Stimulated activated CD8-positive, alpha-beta memory T cell treated with anti-CD3 and anti-CD28 coated beads, Interleukin-7, amount 100 ng/mL, for 24 hours (primary cell): ENCODE measurements at places on chromosomes 16 and 17.

DNA sequence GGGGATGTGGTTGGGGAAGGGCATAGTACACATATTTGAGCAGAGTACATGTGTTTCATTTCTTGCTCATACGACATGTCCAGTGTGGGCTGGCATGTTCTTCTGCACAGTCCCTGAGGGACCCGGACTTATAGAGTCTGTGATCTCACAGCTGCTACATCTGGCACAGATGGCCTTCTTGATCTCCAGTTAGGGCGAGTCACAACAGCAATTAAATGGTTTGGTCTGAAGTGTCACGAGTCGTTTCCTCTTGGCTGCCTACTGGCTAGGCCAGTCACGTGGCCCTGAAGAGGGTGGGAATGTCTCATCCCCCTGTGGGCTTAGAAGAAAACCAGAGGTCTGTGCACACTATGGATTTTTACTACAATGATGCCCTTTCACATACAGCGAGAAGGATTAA, 443.6 kb downstream of the WWOX start:
- no peak for DNase-seq

DNA sequence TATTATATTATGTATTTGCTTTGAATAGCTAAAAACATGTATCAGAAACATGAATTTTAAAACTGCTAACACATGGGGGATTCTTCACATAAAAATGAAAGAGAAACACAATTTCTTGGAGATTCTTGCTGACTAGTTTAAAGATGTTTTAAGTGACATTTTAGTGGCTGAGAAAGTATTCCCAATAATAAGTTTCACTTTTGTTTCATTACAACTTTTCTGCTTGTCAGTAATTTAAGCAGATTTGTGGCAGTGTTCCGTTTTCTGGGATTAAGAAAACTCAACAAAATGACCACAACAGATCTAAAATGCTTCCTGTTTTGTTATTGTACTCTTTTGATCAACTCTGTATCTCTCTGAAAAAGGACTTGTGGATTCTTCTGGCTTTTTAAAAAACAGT, 75.9 kb downstream of the NLK start:
- DNase-seq = no peak

DNA sequence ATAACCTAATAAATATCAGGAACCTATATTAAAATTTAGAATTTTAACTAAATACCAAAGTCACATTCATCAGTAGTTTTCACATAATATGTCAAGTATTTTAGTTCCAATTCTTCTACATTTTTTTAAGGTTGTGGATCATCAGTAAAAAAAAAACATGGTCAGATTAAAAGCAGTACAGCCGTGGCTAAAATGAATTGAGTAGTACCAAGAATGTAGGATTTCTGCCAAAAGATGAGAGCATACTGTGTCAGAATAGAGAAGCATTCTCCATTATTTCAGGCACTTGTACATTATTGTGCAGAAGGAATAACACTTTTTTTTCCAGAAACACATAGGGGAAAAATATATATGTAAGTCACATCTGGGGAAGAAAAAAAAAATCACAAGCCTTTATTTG, 1176.1 kb downstream of the CDH11 start:
- no peak for DNase-seq

DNA sequence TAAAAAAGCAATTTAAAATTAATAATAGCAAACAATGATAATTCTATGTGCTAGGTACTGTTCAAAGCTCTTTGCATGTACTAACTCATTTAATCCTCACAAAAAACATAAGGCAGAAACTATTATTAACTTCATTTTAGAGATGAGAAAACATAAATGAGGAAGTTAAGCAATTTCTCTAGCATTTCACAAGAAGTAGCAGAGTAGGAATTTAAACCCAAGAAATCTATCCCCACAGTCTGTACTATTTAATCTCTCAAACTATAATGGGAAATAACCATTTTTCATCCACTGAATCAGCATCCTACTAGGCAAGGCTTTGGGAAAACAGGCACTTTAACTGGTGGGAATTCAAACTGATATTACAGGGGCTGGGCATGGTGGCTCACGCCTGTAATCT, 42.2 kb upstream of the INTS2 start:
- no peak for DNase-seq

DNA sequence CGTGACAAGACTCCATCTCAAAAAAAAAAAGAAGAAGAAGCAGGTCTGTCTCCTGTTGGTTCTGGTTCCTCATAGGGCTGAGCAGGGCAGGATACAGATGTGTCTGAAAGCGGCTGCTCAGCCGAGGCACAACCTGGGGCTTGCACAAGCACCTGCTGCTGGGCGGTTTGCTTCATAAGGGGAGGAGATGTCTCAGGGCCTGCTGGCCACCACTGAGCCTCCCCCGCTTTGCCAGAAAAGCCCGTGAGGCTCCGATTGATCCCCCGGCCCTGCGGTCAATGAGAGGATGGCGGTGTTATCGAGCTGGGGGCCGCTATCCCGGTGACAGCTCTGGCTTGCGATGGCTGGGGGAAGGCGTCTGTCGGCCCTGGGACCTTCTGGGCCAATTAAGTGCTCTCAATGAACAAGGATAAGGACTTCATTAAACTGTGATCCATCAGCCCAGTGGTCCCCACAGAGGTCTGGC, 162.0 kb downstream of the SDK2 start:
- DNase-seq = no peak
